ENCODE measurements at places on chromosomes 7 and 10.

DNA sequence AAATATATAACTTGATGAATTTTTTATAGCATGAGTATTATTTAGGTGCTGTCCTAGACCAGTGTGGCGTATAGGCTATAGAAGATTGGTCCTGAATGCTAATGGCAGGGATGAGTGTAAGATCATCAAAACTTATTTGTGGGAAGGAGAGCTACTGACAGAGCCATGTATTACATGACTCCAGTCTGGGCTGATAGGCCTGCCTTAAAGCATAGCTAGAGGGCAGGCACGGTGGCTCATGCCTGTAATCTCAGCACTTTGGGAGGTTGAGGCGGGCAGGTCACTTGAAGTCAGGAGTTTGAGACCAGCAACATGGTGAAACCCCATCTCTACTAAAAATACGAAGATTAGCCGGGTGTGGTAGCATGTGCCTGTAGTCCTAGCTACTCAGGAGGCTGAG lies 198.1 kb upstream of the KLF14 start:
- DNase-seq = no peak

GRCh38 chr7:106848851-106849442 lies 16.1 kb upstream of the PIK3CG start:
- no peak for DNase-seq

- no peak for DNase-seq
Observed at GRCh38 chr7:114789161-114789560, 132.7 kb upstream of the MDFIC start.

- no peak for DNase-seq
Observed at GRCh38 chr10:26015092-26015491, 81.1 kb downstream of the MYO3A start.

DNA sequence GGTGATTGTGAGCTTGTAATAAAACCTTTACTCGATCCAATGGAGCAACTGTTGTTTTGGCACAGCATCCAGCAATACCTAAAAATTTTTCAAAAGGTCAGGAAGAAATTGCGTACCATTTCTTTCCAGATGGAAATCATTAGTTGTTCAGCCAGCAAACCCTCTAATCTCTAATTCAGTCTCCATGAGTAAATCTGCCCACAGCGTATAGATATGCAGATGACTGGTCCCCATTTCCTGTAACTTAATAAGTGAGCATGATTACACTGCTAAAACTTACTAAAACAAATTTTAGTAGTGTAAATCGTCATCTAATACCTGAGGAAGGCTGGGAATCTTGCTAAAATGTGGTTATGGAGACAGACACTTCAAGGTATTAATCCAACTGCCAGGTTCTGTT lies 10.6 kb downstream of the SLC25A16 start:
- DNase-seq = no peak

DNA sequence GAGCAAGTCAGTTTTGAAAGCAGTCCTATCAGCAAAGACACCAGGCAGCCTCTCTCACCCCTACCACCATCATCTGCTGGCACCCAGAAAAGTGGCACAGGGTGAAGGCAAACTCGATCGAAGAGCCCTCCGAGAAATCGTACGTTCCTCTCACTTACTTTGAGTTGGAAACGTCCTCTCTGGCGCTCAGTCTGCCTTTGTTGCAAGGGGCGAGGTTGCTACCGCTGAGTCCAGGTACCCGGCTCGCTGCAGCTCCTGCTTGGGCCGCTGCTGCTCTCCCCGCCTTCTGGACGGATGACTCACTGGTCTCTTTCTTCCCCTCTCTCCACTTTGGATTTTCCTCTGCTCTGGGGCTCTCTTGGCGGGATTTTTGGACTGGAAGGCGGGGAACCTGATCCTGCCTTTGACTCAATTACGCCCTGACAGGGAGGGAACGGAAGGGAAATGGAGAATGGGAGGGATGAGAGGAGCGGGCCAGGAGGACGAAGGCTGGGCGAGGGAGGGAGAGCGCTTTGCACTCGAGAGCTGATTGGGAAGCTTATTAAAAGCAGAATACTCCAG lies at the start of gene PTN:
Gene PTN, minus strand, starts transcription at position 453 of the 561 bp plus-strand sequence. CDS start 88,760 bp downstream, outside the sequence.
- DNase-seq = no peak

GRCh38 chr10:16853809-16854208 lies 36.6 kb upstream of the RSU1 start:
- no peak for DNase-seq

DNA sequence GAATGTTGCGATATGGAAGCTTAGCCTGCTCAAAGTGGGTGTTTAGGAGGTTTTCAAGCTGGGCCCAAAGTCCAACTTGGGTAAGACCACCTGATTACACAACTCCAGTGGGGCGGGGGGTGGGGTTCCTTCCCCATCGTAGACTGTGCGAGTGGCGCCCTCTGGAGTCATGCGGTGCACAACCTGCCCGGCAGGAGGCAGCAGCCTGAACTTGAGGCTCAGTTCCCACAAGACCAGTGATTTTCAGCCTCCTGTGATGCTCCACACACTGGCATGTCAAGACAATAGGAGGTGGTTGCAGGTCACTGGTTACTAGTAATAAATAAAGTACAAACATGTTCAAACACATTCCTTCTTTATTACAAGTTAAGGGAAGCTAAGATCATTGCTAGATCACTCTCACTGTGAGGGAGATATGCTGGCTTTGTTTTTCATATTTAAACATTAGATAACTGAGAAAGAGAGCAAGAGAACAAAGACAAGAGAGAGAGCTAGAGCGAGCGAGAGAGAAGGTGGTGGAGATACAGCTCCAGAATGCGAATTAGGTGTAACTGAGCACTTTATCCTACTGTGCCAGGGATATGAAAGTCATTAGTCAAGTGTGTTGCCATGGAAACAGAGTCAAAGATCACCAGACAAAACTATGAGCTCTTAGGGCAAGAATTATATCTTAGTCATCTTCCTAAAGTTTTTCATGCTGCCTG lies 97.4 kb upstream of the BMPER start:
- DNase-seq = no peak

Measured in activated CD4-positive, alpha-beta T cell treated with anti-CD3 and anti-CD28 coated beads, Interleukin-2, Interleukin-4, amounts not matched to agents 100 ng/mL and 50 ng/mL, durations not matched to agents 16 hours and 8 hours (primary cell).